Activated T-helper 1 cell treated with Interleukin-2 at 50 U/mL for 16 hours (primary cell): ENCODE measurements at places on chromosomes 16 and 17.

DNA sequence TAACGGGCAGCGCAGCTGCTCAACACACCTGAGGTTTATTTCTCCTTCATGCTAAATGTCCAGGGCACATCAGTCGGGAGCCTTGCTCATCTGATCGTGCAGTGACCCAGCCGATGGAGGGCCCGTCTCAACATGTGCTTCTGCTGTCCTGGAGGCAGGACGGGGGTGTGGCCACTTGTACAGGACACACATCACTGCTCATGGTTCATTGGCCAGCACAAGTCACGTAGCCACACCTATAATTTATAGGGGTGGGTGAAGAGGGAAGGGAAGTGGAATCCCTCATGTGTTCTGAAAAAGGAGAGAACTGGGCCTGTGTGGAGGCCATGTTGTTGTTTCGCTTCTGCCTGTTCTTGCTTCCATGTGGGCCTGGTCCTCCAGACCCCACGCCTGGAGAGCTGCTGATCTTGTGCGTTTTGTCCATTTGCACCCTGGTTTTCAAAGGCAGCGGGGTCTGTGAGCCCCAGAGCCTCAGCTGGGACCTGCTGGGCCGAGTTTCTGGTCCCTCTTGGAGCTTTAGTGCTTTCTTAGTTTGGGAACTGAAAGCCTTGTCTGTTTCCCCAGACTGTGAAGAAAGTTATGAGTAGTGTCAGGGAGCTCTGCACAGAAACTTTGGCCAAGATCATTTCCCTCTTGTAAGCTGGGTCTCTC, 60.5 kb downstream of the CMIP start:
- DNase-seq = no peak

- DNase-seq = no peak
These were observed 416 bp downstream of the METTL26 start for GRCh38 chr16:635573-636205.

DNA sequence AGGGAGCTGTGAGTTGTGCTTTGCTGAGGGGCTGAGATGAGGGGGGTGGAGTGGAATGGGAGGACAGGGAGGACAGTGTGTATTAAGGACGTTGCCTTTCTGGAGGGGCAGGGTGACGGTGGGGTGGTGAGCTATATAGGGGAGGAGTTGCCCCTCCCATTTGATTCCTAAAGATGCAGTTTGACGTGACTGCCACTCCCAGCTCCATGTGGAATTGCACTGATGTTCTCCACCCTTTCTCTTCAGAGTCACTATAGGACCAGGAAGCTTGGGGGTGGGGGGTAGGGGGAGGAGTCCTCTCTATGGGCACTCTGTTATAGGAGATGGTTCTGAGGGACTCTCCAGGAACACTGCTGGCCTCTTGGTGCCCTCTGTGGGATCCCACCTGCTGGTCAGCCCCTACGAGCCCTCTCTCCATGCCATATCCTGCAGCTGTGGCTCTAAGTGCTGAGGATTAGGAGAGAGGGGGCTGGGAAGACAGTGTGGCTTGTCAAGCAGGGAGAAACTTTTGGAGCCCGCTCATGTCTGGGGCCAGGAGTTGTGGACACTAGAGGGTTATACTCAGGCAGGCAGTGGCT, 3.8 kb upstream of the NGFR start:
- no peak for DNase-seq

DNA sequence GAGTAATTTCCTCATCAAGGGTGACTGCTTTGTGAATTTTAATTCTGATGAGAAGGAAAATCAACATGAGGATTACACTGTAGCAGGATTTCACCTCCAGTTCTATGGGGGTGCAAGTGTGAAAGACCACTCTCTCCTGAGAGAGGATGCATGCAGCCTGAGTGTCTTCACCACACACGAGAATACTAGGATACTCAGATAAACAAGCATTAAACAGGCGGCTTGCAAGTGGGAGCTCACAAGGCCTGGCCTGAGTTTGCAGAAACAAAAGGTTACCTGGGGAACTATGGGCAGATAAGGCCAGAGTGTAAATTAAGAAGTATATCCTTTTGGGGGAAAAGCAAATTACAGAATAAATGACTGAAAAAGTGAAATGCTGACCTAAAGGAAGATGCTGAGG, 46.6 kb downstream of the MYH10 start:
- DNase-seq = no peak

DNA sequence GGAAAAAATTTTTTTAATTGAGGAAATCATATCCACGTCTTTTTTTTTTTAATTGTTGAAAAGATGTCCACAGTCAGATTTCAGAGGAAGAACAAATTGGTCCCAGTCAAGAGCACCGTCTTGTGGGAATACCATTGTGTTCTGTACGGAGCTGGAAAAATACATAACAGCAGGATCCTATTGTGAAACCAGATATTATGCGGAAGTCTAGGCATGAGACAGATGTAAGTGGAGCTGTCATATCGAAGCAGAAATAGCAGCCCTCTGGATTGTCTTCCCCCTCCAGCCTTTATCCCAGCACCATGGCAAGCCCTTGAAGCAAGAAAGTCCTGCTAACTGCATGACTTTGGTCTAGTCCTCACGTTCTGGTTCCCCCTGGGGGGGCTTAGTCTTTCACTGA, 391.6 kb upstream of the ASIC2 start:
- DNase-seq = no peak

DNA sequence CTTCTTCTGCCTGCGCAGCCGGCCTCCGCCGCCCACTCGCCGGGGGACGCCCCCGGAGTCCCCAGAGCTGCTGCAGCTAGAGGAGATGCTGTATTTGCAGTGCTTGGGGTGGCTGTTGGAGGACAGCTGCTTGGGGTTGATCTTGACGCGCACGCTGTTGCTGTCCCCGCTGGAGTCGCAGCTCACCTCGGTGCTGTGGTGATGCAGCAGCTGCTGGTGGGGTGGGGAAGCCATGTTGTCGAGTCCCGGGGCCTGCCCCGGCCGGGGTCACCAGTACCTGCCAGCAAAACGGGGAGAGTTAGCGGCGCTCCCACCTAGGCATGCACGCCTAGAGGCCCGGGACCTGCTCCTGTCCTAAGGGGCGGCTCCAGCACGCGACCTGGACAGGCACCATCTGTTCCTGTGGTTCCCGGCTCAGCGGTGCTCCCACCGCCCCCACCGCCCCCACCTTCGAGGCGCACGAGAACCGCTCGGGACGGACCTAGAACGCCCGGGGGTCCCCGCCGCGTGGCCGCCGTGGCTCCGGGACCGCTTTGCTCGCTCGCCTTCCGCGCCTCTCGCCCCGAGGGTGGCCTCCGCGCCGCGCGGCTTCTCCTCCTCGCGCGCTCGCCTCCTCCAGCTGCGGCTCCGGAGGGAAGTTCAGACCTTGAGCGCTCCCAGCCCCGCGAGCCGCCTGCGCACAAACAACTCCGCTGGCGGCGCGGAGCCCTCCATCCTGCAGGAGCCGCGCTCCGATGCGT, 863 bp downstream of the ADCY9 start:
- DNase-seq = peak; percentile 21

- no peak for DNase-seq
These were observed 74.5 kb upstream of the RCVRN start for GRCh38 chr17:9979463-9979995.

- DNase-seq = no peak
These were observed 3.9 kb upstream of the WFIKKN2 start for GRCh38 chr17:50831471-50831928.

DNA sequence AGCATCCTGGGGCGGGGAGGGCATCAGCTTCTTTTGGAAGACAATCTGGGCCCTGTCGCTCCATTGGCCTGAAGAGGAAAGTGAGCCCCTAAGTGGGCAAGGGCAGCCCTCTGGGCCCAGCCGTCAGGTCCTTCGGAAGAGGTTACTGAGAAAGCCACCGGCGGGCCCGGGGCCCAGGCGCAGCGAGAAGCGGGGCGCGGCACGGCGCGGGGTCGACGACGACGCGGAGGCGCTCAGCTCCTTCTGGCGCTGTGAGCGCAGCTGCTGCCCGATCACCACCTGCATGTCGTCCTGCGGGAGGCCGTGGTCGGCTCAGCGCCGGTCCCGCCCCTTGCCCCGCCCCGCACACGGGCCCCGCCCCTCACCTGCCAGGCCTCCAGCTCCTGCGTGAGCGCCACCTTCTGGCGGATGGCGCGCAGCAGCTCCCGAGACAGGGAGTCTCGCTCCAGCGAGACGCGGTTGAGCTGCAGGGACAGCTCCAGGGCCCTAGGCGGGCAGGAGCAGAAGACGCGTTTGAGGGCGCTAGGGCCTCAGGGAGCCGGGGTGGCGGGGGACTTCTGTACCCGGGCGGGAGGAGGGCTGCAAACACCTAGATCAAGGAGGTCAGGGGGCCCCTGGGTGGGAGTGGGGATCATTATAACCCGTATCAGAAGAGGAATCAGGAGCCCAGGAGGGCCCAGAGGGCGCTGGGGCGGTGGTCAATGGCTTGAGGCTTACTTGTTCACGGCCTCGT, 4.3 kb downstream of the THOC6 start:
- DNase-seq = peak; percentile 84
